ENCODE measurements at places on chromosomes 11 and 22.

- no peak for DNase-seq
Measured at GRCh38 chr11:85750646-85751045, 60.3 kb downstream of the SYTL2 start.

DNA sequence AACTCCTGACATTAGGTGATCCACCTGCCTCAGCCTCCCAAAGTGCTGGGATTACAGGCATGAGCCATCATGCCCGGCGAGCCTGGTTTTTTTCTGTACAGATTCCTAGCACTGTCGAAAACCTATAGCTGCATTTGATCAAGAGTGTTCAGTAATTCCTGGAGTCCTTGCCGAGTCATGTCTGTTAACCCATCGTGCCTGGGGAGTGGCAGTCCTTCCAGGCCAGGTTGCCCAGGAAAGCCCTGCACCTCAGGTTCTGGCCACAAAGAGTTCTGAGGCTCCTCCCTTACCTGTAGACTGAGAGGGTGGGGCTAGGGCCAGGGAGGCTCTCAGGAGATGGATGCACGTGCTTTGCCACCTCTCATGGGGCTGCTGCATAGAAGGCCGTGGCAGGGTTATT, 17.0 kb downstream of the YDJC start:
- no peak for DNase-seq

- no peak for DNase-seq
Measured at GRCh38 chr11:75879737-75880136, 64.7 kb downstream of the UVRAG start.

GRCh38 chr11:30553521-30554110, 32.5 kb downstream of the MPPED2 start:
- DNase-seq: no peak

DNA sequence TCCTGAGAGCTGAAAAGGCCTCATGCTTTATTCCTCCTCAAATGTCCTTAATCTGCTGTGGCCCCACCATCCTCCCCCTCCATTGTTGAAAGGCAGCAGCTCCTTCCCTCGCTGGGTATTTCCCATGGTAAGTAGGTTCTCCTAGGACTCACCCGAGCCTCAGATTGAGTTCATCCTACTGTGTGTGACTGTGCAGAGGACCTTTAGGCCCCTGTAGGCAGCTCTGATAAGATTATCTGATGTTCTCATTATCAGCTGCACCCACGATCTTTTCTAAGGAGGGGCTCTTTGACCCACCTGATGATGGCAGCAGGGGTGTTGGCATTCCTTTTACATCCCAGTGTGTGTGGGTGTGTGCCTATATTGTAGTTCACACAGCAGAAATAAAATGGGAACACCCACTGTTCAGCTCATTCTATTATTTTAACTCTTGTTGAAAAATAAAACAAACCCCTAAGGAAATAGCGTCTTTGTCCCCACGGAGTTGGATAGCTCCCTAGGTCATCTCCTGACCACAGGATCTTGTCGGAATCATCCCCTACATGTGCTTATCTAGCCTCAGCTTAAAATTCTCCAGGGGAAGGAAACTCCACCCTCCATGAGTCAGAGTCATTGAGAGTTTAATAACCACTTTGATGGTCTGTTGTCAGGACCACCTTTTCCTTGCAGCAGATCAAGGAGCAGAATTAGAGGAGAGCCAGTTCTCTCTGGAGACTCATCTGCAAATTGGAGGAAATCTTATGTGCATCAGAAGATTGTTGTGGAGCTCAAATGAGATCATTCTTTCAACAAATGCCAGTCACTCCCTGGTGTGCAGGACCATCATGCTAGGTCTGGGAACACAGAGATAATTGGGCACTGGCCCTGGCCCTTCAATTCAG, 19.3 kb downstream of the ENDOD1 start:
- no peak for DNase-seq

Measured in stimulated activated CD4-positive, alpha-beta T cell treated with anti-CD3 and anti-CD28 coated beads, Interleukin-1b, Interleukin-23, amount 100 ng/mL, for 48 hours (primary cell).